ENCODE measurements at places on chromosomes 3 and 15.
A peak's percentile ranks its signal among the peaks of the same experiment; 100 is the strongest.

DNA sequence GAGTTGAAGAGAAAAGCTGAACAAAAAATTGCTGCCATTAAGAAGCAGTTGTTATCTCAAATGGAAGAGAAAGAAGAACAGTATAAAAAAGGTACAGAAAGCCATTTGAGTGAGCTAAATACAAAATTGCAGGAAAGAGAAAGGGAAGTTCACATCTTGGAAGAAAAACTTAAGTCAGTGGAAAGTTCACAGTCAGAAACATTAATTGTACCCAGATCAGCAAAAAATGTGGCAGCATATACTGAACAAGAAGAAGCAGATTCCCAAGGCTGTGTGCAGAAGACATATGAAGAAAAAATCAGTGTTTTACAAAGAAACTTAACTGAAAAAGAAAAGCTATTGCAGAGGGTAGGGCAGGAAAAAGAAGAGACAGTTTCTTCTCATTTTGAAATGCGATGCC is 152.4 kb upstream of the LRRFIP2 start:
- no peak for DNase-seq

GRCh38 chr3:15495461-15496340 is 25.8 kb downstream of the COLQ start:
- no peak for DNase-seq

- no peak for DNase-seq
Measured at GRCh38 chr3:32551087-32551486, 19.6 kb downstream of the DYNC1LI1 start.

- peak; percentile 20 for DNase-seq
Measured at GRCh38 chr3:112199622-112200316, 66.7 kb upstream of the GCSAM start.

DNA sequence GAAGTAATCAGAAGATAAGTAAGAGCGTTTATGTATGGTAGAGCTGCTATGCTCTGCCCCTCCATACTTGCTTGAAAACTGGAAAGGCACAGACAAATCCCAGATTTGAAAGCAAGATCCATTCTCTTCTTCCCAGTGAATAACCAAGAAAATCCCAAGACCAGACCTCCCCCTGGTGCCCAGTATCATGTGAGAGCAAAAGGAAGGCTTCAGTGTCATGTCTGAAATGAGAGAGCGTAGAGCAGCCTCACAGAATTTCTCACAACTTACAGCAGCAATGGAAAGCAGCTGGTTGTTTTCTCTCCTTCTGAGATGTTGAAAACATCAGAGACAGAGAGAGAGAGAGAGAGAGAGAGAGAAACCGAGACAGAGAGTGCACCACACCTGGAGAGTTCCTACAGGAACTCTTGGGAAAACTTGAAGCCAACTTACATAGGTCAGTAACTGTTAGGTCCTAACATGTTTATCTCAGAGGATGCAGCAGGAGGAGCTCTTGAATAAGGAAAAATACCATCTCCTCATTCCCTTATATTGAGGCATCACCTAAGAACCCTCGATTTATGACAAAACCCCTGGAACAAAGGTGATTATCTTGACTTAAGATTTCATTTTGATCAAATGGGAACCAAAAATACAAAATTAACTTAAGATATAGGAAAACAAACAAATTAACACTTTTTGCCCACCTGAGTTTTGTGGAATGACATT is 273.3 kb downstream of the NSUN3 start:
- peak; percentile 9 for DNase-seq

DNA sequence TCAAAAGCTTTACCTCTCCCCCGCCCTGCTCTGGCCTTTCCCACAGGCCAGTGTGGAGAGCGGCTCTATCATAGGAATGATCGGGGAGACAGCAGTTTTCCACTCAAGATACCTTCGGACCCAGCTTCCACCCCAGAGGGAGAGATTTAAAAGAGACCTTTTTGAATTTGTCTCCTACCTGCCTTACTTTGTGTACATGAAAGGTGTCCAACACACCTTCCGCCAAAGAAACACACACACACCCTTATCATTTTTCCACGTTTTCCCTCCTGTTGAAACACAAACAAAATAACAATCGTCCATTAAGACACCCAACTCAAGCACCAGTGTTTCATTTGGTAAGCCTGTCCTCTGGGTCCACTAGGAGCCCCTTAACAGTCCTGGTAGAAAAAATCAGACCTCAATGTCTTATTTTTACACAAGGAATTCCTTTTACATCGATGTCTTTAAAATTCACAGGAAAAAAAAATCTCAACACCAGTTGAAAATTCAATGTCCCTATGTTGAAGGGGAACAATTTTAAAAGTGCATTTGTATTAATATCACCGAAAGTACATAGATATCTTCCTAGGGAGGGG is 4.0 kb downstream of the HES1 start:
- DNase-seq: no peak

- no peak for DNase-seq
Measured at GRCh38 chr3:56800130-56800831, 1.5 kb downstream of the ARHGEF3 start.

DNA sequence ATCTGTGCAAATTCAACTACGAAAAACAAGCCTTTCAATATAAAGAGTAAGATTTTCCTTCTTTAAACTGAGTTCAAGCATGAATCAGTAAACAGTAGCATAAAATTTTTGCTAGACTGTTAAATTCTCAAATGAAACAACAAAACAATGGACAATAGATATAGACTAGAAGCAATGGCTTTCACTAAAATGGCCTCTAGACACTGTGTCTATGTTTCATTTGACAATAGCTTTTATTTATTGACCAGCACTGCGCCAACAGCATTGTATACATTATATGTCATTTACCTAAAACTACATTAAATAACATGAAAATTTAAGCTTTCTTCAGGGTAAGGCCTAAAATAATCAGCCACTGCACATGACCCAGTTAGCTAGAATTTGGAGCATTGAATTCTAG is 148.5 kb downstream of the DUT start:
- no peak for DNase-seq

DNA sequence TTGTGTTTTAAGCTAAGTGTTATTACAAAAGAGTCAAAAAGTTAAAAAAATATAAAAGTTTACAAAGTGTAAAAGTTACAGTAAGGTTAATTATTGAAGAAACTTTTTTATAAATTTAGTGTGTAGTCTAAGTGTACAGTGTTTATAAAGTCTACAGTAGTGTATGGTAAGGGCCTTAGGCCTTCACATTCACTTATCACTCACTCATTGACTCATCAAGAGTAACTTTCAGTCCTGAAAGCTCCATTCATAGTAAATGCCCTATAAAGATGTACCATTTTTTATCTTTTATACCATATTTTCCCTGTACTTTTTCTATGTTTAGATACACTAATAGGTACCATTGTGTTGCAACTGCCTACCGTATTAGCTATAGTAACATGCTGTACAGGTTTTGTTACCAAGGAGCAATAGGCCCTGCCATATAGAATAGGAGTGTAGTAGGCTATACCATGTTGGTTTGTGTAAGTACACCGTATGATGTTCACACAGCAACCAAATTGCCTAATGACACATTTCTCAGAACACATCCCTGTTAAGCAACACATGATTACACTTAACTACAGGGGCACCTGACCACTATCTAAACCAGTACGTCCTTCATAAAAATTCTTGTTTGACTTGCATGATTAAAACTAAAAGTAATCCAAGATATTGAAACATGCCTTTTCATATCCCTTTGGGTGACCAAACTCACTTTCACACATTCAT is 17.2 kb downstream of the RAD18 start:
- DNase-seq: no peak

GRCh38 chr3:123299581-123299980 is 97.8 kb downstream of the SEC22A start:
- no peak for DNase-seq

DNA sequence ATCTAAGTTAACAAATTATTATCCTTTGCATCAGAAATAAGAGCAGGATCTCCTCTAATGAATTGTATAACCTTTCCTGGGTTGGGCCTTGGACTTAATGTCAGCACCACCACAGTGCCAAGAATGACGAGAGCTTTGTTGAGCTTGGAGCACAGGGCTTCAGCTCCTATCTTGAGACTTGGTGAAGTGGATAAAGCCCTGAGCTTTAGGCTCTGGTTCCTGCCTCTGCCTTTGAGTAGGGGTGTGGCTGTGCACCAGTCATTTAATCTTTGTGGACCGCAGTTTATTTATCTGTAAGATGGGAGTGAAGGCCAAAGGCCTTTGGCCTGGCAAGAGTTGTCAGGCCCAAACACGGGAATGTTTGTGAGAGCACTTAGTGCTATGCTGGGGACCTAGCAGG is 162.2 kb downstream of the VGLL4 start:
- no peak for DNase-seq

DNA sequence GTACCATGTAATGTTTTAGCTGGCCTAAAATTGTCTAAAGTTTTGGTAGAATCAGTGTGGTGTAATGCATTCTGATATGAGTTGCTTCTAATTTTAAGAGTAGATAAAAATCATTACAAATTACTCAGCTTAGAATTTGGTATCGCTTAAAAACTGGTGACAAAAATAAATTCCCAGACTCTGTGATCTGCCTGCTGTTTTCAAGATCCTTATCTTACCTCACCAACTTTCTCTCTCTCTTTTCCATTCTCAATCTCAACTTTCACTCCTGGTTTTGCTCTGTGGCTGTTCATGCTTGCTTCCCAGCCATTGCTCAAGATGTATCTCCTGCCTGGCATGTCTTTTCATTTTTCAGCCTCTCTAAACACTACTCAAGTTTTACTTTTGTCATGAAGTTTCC is 45.7 kb downstream of the TCF12 start:
- no peak for DNase-seq

GRCh38 chr3:78049521-78049920 is 1009.6 kb downstream of the ROBO2 start:
- no peak for DNase-seq

GRCh38 chr3:59658274-59658673 is 608.4 kb upstream of the CFAP20DC start:
- DNase-seq: no peak

DNA sequence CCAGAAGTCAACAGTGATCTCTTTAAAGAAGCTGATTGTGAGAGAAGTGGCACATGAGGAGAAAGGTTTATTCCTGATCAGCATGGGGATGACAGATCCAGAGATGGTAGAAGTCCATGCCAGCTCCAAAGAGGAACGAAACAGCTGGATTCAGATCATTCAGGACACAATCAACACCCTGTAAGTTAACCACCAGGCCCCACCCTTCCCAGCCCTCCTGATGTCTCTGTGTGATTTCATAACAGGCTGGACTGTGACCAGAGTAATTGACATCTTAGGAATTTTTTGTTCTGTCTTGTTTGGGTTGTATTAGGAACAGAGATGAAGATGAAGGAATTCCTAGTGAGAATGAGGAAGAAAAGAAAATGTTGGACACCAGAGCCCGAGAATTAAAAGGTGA is 67.7 kb downstream of the KLHL25 start:
- no peak for DNase-seq

GRCh38 chr15:41512512-41512939 is 1.1 kb downstream of the LTK start:
- DNase-seq: no peak

DNA sequence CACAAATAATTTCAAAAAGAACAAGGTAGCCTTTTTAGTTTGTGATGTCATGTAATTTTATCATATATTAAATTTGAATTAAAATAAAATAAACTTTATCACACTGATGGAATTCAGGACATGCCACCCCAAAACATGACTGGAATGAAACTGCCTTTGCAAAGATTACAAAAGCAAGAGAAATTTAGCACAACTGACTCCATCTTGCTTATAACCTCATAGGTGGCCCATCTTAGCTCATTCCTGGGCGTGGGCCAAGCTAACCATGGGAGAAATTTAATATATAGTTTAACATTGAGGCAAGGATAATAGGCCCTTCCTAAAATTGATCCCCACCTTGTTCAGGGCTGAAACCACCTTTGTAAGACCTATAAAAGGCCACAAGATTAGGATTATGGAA is 235.6 kb downstream of the ZNF385D start:
- no peak for DNase-seq

DNA sequence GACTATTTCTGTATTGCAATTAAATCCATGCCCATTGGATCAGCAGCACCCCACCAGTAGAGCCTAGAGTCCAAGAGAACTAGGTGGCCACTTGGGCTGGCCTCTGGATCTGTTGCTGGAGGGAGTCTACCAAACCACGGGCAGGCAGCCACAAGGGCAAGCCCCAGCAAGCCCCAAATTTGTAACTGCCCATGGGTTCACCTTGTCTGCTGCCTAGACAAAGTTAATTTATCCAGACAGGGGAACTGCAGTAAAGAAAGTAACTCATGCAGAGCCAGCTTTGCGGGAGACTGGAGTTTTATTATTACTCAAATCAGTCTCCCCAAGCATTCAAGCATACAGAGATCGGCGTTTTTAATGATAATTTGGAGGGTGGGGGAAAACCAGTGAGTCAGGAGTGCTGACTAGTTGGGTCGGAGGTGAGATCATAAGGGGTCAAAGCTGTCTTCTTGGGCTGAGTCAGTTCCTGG is 74.0 kb upstream of the TERB2 start:
- no peak for DNase-seq

GRCh38 chr3:129442947-129443346 is 2.9 kb downstream of the IFT122 start:
- DNase-seq: no peak

DNA sequence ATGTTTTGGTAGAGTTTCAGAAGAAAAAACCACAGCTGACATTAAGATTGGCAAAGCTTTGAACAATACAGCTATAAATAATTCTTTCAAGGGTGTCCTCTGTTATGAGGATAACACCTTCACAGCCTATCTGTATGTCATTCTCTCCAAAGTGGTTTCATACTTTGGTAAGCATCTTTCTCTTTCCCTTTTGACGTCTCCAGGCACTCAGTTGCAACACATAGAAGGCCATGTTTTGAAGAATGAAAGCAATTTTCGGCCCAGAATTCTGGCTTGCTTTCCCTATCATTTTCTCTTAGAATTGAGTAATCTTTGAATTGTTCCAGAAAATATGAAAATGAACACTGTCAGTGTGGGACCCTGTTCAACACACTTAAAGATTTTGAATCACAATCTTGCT is 200.0 kb upstream of the CBLB start:
- no peak for DNase-seq

GRCh38 chr3:39291903-39292329 is 12.1 kb upstream of the CX3CR1 start:
- DNase-seq: peak; percentile 45

DNA sequence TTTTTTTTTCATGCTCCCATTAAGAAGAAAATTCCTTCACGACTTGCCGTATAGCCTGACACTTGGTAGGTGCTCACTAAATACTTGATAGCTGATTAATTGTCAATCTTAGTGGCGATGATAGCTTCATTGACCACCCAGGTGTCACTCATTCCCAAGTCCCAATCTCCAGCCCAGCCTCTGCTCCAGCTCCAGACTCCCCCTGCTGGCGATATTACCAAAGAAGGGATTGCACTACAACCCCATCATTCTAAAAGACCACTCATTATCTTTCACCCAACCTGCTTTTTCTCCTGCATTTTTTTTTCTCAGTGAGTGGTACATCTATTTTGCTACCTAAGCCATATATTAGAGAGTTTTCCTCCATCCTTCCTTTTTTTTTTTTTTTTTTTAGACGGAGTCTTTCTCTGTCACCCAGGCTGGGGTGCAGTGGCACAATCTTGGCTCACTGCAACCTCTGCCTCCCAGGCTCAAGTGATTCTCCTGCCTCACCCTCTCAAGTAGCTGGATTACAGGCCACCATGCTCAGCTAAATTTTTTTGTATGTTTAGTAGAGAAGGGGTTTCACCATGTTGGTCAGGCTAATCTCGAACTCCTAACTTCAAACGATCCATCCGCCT is 19.5 kb upstream of the COMMD2 start:
- DNase-seq: peak; percentile 49
